Pancreas (tissue), 10 donors: ENCODE measurements at places on chromosomes 11 and 22.

DNA sequence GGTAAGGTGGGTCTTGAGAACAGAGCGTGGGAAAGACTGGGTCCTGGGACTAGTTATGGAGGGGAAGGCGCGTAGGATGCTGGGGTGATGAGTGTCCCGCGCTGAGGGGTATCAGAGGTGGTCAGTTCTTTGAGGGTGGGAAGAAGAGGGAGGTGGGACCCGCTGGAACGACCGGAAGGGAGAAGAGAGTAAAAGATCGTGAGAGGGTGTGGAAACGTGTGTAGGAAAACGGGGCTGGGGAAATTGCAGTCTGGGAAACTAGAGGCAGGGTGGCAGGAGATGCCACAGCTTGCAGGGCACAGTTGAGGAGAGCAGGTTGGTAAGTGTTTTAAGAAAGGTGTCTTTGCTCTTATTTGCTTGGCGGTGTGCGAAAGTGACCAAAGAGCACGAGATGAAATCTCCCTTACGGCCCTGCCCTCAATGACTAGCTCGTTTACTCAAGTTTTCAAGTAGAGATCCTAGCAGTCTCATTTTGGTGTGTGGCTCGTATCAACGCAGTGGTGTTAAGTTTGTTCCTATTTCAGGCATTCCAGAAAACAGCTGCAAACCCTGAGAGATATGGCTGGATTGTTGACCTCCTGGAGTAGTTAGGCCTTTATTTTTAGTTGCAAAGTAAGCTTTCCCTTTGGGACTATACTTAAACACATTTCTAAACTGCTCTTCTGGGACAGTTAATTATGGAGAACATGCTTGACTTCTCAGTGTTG lies 615 bp downstream of the STT3A start:
- DNase-seq = no peak

GRCh38 chr11:111748035-111748804 lies 18.0 kb downstream of the PPP2R1B start:
- no peak for DNase-seq

- DNase-seq = no peak
Observed at GRCh38 chr11:22157531-22157930, 35.4 kb upstream of the ANO5 start.

DNA sequence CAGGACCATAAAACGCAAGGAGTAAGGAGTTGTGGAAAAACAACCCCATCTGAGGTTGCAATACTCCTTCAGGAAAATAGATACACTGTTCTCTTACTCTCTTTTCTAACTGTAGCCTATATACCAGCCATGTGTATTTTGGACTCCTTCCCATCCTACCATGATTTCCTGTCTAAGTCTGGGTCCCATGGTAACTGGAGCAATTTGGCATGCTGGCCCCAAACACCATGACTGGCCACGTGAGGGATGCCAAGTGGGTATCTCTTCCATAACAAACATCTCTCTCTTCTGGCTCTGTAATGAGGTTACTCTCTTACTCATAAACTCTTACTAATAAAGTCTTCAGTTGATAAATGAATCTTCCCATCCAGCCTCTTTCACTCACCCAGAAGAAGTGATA lies 26.5 kb downstream of the ABTB2 start:
- no peak for DNase-seq

DNA sequence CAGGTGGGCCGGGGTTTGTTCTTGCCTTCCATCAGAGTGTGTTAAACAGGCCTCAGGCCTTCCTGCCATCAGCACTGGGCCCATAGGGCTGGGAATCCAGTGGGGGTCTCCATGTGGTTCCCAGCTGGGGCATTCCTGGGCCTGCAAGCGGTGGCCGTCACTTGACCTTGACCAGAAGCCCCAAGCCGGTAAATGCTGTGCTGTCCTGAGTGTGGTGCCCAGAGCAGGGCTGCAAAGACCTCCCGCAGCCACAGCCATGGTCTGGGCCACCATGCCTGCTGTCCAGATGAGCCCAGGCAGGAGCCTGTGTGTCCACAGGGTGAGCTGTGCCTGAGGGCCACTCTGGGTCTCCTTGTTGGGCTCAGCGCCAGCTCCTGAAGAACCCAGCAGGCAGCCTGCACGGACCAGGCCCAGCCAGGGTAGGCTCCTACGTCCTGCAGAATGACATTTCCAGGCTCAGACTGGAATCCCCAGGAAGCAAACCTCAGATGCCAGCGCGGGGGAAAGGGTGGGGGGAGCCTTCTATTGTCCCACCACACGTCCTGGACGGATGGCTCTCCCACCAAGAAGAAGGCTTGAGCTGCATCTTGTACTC lies 117.3 kb downstream of the KCNQ1OT1 start:
- peak; percentile 46 for DNase-seq

- DNase-seq = no peak
Observed at GRCh38 chr11:111445586-111445985, 66.5 kb upstream of the POU2AF1 start.

- no peak for DNase-seq
Observed at GRCh38 chr11:130773244-130773820, 142.9 kb downstream of the SNX19 start.

DNA sequence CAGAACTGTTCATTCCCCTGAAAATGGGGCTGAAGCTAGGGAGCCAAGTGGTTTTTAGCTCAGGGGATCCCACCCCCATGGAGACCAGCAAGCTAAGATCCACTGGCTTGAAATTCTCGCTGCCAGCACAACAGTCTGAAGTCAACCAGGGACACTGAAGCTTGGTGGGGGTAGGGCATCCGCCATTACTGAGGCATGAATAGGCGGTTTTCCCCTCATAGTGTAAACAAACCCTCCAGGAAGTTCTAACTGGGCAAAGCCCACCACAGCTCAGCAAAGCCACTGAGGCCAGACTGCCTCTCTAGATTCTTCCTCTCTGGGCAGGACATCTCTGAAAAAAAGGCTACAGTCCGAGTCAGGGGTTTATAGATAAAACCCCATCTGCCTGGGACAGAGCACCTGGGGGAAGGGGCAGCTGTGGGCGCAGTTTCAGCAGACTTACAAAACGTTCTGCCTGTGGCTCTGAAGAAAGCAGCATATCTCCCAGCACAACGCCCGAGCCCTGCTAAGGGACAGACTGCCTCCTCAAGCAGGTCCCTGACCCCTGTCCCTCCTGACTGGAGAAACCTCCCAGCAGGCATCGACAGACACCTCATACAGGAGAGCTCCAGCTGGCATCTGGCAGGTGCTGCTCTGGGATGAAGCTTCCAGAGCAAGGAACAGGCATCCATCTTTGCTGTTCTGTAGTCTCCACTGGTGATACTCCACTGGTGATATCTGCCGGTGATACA lies 32.7 kb downstream of the GAB4 start:
- no peak for DNase-seq

GRCh38 chr11:135074397-135074998 lies 662.5 kb upstream of the B3GAT1 start:
- no peak for DNase-seq

GRCh38 chr11:63916837-63917691 lies at the start of gene RCOR2:
Gene RCOR2 (minus strand): TSS chr11:63917164. CDS start chr11:63916456, 708 bp downstream.
- DNase-seq = peak; percentile 79
